ENCODE measurements at places on chromosomes 5 and 9.

GRCh38 chr5:54309276-54309675 is 1.1 kb downstream of the ARL15 start:
- DNase-seq = no peak

- no peak for DNase-seq
Observed at GRCh38 chr5:152607401-152608160, 202.5 kb upstream of the NMUR2 start.

GRCh38 chr5:1196562-1196961 is 4.8 kb upstream of the SLC6A19 start:
- DNase-seq = no peak

DNA sequence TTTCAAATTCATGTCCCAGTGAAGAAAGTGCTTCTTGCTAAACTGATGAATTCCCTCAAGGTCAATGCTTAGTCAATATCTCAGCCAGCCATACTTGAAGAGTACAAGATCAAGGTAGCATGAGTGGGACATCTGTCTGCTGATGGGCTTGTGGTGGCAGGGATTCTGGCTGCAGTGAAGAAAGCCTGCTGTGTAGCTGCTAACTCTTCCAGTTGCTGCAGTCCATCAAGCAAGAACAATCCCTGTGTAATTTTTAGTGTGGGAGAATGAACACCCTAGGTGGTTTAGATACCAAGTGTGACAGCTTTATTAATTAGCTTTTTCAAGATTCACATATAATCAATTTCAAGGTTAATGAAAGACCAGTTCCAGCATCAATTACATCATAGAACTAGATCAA is 443.9 kb downstream of the TAF11L14 start:
- no peak for DNase-seq

DNA sequence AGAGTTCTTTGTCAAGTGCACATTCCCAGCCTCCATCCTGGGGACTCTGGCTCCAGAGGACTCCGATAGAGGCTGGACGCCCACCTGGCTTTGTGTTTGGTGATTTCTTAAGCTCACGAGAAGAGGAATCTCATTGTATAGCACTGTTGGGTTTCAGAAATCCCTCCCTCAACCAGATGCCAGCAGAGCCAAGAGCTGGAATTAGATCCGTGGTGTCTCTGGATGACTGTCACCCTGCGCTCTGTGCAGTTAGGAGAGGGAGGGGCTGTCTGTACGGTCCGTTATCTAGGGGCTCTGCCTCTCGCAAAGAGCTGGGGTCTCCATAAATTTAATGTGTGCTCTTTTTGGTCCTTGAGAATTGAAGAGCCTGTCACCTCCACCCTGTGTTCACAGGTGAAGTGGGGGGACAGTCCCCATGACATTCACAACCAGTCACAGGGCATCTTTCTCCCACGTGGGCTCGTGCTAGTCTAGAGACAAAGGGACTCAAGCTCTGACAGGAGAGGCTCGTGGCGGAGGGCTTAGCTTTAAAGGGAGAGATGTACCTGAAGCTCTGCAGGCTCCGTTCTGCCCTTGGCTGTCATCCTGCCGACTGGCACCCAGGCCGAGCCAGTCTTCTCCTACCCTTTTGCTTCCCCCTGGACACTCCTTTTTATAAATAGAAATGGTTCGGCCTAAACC is 41.4 kb downstream of the FAM78A start:
- no peak for DNase-seq

DNA sequence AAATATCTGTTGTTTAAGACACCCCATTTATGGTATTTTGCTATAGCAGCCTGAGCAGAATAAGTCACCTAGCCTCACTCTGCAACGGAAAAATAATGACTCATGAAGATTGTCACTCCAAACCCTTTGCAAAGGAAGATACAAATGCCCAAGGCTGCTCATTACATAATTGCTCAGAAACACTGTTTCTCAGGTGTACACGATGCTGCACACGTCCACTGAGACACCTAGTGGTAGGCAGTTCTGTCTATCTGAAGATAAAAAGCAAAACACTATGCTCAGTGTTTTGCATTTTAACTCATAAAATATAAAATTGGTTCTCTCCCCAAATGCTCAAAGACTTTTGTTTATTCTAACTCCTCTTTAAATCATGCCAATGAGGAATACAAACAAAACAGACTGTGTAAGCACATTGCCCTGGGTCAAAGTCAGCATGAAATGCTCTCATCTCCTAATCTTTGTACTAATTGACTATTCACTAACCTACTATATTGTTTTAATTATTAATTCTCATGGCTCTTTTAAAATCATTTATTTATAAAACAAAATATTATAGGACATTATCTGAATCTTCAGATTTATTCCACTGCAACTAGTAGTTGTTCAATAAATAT is 7.7 kb upstream of the TSLP start:
- DNase-seq = no peak

- DNase-seq = no peak
Observed at GRCh38 chr9:106920701-106921283, 57.8 kb downstream of the ZNF462 start.

DNA sequence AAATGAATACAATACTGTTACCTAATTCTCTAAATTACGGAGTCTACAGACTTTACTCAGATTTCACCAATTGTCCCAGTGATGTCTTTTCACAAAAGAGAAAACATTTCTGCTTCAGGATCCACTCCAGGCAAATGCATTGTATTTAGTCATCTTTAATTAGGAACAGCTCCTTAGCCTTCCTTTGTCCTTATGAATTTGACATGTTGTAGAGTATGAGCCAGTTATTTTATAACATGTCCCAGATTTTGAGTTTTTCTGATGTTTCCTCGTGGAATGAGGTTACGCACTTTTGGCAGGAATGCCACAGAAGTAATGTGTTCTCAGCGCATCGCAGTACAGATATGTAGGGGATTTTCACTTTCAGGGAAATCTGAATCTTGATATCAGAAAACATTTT is 10.5 kb downstream of the HABP4 start:
- DNase-seq = no peak

DNA sequence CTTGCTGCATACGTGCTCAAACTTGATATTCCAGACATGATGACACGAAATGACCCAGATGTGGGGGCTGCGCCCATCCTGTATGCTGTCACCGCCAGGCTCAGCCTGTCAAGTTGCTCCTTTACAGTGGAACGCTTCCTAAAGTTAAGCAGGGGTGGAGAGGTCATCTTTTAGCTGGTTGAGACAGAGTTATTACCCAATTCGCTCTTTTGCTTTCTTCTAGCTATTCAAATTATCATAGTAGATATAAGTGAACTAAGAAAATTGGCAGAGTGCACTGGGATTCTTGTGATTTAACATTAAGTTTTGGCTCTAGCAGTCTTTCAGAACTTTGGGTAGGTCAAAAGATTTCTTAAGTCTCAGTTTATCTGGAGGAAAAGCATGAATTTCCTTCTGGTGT is 69.8 kb upstream of the BASP1 start:
- DNase-seq = no peak

- no peak for DNase-seq
Observed at GRCh38 chr5:71982717-71983395, 124.4 kb upstream of the MAP1B start.

GRCh38 chr5:167284222-167284890 is 1007.1 kb upstream of the WWC1 start:
- DNase-seq = no peak

- no peak for DNase-seq
Observed at GRCh38 chr9:110583237-110583636, 3.7 kb upstream of the SVEP1 start.

DNA sequence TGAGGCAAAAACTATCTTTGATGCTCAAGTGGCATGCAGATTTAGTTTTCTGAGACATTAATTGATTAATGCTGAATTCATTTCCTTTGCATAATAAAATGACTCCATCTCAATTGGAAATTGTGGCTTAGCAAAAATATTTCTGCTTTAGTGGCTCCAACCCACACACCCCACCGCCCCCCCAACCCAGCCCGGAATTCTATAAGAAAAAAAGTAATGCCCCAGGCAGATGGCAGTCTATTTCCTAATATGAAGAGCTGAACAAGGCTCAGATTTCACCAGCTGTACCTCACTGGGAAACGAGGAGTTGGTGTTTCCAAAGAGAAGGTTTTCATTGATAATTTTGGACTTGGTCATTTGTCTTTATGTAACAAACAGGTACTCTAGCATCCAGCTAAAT is 182.1 kb downstream of the FBN2 start:
- no peak for DNase-seq

- DNase-seq = no peak
Observed at GRCh38 chr9:73839471-73839870, 657.7 kb upstream of the RORB start.

DNA sequence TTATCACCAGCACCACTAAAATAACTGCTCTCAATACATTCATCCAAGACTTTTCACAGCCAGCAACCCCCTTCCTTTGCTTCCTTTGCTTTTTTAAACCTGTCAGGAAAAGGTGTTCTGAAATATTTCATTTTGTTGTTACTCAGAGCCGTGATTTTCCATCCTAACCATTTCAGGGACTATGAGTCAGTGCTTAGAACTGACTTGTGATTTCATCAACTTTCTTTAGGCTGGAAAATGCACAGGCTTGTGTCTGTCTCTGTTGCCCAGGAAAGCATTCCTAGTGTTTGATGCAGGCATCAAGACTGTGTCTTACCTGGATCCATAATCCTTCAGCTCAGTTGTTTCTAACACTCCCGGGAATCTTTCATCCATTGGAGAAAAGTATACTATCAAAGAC is 805.6 kb downstream of the BRINP1 start:
- no peak for DNase-seq

- no peak for DNase-seq
Observed at GRCh38 chr5:10220248-10220647, 29.4 kb downstream of the ATPSCKMT start.

GRCh38 chr9:136686534-136686793 is 793 bp downstream of the AGPAT2 start:
- DNase-seq = no peak

GRCh38 chr5:124902097-124902821 is 155.8 kb upstream of the ZNF608 start:
- no peak for DNase-seq

GRCh38 chr5:138926688-138927448 is 51.7 kb upstream of the LRRTM2 start:
- DNase-seq = no peak

- DNase-seq = no peak
Observed at GRCh38 chr5:102114525-102115069, 181.5 kb downstream of the SLCO4C1 start.

GRCh38 chr9:133889584-133890301 is 102.4 kb downstream of the VAV2 start:
- DNase-seq = no peak

GRCh38 chr5:97844797-97845196 is 661.8 kb upstream of the RIOK2 start:
- DNase-seq = no peak
